ENCODE measurements at places on chromosomes 3 and 15.
A peak's percentile ranks its signal among the peaks of the same experiment; 100 is the strongest.

DNA sequence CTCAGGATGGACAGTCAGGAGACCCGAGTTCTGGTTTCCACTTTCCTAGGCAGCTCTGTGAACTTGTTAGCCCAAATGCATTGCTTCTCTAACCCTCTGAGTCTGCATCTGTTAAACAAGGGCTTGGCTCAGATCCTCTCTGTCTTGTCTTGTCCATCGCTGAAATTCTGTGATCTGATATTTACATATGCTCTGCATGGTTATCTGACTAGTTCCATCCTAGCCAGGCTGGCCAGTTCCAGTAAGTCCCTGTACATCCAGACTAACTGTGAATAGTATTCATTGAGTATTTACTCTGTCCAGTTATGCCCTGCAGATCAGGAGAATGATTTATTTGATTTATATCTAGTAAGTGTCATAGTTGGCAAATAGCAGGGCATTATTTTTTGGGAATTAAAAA lies 27.0 kb upstream of the SV2B start:
- no peak for DNase-seq

- no peak for DNase-seq
Observed at GRCh38 chr3:95311272-95311671, 1248.4 kb downstream of the NSUN3 start.

- peak; percentile 56 for DNase-seq
Observed at GRCh38 chr3:30368978-30369377, 237.4 kb upstream of the TGFBR2 start.

DNA sequence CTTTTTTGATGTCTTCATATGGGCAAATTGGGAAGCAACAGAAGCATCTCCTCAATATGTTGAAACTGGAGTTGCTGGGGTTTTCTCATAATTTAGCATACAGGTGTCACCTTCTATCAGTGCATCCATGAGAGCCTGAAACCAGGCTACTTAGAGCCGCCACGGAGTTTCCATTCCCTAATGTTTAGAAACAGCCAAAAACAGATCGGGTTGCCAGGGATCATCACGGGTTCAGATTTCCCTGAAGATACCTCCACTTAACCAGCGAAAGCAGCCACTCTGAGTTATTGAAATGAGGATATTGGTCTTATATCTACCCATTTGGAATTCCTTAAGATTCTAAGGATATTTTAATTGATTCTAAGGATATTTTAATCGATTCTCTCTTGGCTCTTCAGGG lies 14.5 kb downstream of the TERB2 start:
- no peak for DNase-seq

DNA sequence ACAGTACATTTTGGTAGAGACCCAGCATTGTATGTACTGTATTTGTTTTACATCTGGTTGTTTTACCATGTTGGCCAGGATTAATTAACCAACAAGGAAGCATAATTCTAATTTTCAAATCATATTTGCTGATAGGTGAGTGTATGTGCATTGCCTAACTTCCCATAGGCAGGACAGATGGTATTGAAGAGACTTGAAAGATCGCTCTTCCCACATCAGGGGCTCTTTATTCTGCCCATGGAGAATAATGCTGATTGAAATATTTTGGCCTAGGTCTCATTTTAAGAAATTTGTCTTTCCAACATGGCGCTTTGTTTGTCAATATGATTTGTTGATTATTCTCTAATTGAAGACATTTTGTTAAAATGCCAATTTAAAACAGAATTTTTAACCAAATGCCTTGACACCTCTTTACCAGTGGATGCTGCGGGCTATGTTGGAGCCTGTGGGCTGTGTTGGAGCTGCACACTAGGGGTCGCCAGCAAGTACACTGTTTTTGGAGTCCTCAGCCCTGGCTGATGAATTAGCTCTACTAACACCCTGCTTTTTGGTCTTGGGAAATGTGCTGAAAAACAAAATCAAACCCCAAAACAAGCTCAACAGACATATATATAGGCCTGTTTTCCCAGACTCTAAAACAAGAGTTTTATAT lies 5.3 kb downstream of the P2RY12 start:
- DNase-seq, result no peak

GRCh38 chr3:20747741-20748140 lies 561.7 kb upstream of the SGO1 start:
- DNase-seq, result peak; percentile 13

- no peak for DNase-seq
Observed at GRCh38 chr15:56533731-56534403, 68.9 kb upstream of the MNS1 start.

- no peak for DNase-seq
Observed at GRCh38 chr3:187228740-187229139, 31.5 kb downstream of the RTP1 start.

DNA sequence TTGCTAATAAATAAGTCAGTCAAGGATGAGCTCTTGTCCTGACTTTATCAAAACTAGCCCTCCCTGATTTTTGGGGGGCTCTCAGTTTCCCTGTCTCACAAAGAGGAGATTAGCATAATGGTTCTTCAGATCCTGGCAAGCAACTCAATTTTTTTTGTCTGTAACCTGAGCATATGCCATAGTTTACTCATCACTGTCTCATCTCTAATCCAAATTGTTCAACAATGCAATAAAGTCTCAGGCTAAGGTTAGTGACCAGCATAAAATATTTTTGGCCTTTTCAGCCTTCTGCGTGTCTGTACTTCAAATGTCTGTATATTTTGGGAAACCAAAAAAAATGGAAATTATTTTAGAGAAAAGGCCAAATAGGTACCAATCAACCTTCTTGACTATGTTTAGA lies 465.6 kb upstream of the TPRG1 start:
- no peak for DNase-seq

GRCh38 chr15:73832657-73833056 lies 40.7 kb upstream of the TBC1D21 start:
- DNase-seq, result no peak

GRCh38 chr15:66288551-66289185 lies 4.7 kb upstream of the DIS3L start:
- no peak for DNase-seq

DNA sequence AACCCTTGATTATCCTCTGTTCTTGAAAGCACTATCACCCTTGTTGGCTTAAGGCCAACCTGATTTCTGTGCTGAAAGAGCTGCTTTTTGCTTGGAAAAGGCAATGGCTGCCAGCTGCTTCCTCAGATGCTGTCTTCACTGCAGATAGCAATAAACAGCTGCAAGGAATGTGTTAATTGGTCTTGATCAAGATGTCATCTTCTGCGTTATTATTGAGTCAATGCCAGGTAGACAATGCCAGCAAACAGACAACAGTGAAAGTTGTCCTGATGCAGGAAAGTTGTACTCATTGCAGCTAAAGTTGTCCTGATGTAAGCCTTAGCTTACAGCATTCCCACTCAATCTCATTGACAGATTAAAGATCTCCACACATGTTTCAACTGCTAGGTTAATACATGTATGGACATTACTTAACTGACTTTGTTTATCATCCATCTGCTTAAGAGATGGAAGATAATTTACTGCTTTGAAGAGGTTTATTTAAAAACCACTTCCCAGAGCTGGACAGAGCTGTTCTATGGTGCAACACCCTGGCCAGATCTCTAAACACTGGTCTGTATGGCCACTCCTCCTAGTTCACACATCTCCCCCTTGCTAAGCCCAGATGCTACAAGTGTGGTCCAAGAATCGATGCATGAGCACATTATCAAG lies 251.0 kb upstream of the MCTP2 start:
- no peak for DNase-seq

- DNase-seq, result no peak
Observed at GRCh38 chr15:67944010-67944641, 104.3 kb upstream of the RNU6-1 start.
